NCI-H2081 (cell line): ENCODE measurements at places on chromosomes 13 and 19.

GRCh38 chr19:14383661-14384555 lies 2.7 kb downstream of the ADGRE5 start:
- DNase-seq: no peak

GRCh38 chr19:8445488-8446001 lies 770 bp downstream of the HNRNPM start:
- DNase-seq: peak; percentile 63

DNA sequence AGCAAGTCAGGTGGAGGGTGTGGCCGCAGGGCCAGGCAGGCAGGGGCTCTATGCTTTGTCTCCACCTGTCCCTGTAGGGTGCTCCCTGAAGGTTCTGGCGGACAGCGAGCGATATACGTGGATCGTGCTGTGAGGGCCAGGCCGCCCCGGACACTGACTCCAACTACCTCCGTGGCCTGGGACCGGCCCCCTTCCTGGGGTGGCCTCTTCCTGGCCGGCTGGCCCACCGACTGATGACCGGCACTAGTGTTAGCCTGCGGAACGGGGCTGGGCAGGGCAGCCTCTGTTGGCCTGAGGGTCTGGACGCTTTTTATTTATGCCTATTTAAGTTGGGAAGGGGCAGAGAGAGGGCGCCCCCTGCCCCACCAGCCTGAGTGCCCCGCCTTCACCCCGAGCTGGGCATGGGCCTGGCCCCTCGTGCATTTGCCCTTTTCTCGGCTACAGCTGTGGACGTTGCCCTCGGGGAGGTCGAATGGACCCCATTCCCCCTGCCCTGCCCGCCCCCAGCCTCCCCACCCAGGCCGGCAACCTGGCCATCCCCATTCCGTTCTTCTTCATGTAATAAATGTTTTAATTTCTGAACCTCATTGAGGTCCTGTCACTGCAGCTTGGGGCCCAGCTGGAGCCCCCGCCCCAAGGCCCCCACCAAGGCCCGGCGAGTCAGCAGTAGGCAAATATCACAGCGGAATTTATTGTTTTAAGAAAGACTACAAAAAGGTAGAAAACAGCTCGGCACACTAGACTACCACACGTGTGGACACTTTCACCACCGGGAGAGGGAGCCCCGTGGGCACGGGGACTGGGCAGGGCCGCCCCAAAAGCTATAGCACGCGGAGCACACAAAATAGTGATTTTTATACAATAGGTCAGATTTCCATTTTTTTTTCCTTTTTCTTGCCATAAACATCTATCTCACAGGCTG lies 8.8 kb downstream of the DCAF15 start:
- DNase-seq: no peak

- no peak for DNase-seq
These were observed 11.9 kb downstream of the IGFLR1 start for GRCh38 chr19:35730326-35730725.

DNA sequence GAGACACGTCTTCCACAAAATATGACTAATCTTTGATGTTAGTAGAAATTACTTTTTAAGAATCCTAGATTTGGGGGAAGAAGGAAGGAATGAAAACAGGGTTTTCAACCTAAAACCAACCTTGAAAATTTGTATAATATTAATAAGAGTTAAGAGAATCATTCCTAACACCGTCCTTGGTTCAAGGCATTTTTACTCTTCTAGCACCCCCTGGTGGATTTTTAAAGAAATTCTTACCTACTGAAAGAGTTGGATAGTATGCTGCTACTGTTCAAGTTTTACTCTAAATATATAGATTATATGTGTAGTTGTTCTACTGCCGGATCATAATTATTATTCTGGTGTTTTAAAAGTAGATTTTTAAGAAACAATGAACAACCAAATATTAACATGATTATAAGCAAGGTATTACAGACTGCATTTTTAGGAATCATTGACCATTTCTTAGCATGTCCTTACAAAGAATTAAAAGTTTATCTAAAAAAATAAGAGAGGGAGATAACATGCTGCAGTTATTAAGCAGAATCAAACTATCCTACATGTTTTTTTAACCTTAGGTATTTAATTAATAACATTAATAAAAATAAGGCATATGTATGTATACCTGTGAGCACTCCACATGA lies 7.4 kb upstream of the SLITRK6 start:
- peak; percentile 75 for DNase-seq

- peak; percentile 87 for DNase-seq
These were observed 607 bp upstream of the ZNF566 start for GRCh38 chr19:36489920-36490415.

- DNase-seq: no peak
These were observed 1053.7 kb upstream of the SPRY2 start for GRCh38 chr13:81394640-81395039.

DNA sequence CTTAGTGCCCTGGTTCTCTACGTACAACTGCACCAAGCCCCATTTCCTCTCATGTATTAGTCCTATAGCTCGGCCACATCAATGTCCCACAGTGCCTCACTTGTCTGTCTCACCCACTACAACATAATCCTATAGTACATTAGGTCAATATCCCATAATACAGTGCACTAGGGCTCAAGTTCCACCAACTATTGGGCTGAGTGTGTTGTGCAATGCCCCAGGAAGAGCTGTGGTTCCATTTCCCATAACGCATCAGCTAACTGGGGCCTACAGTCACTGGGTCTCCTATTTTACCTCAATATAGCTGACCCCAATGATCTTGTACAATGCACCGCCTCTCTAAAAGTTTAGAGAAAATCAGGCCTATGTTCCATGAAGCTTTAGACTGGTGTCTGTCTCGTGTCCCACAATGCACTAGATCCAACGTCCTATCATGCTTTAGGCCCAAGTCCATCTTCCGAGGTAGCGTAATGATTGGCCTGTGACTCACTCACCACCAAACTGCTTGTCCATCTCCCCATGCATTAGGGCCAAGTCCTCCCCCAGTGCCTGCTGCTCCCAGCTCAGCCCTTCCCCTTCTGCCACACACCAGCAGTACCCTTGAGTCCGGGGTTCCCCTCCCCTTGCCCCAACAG lies 21.8 kb downstream of the TSKS start:
- DNase-seq: no peak
